ENCODE measurements at places on chromosomes 12 and 14.

- DNase-seq: no peak
Measured at GRCh38 chr12:89040146-89040964, 311.9 kb downstream of the DUSP6 start.

- no peak for DNase-seq
Measured at GRCh38 chr12:111686574-111687105, 787 bp downstream of the ACAD10 start.

DNA sequence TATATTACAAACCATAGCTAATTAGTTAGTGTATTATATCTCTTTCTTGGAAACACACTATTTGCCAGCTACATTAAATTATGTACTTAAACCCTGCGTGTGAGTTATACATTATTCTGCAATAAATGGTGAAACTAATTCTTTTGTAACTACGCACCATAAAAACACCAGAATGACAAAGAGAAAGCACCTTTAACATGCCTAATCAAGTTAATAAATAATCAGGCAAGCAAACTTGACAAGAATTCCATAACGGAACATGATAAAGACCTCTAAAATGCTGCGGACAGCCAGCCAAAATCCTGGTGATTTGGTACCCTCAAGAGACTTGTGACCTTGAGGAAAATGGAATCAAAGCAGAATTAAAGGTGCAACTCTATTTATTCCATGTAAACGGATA, 375.3 kb upstream of the KITLG start:
- no peak for DNase-seq

GRCh38 chr12:46258129-46258528, 10.7 kb downstream of the SLC38A1 start:
- no peak for DNase-seq

GRCh38 chr12:108182096-108182495, 53.0 kb downstream of the WSCD2 start:
- no peak for DNase-seq

DNA sequence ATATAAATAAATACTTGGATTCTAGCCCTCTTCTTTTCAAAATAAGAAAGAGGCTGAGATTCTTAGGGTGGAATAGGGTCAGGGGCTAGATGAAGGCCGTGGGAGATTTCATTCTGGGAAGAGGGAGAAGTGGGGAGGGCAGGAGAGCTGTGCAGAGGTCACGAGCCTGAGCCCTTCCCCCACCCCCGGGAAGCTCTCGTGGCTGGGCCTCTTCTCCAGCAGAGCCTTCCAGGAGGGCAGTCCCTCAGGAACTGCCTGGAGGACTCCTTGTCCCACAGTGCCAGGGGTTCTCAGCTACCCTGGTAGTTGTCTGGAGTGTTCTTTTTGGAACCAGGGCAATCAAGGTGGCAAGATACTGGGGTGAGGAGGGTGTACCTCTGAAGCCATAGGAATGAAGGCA, 94.0 kb downstream of the ESR2 start:
- no peak for DNase-seq

DNA sequence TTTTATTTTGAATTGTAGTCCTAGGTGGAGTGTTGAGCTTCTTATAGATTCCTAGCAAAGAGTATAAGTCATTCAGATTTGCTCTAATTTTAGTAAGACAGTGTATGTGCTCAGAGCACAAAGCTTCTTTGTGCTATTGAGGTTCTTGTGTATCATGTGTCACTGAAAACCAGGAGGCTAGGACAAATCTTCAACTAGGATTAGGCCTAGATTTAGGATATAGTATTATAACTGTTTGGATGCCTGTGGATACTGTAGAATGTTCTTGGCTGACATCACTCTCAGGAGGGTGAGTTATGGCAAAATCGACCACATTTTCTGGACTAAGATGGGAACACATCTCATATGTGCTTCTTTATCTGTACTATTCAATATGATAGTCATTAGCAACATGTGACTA, 86.5 kb downstream of the DHRS2 start:
- DNase-seq: no peak

DNA sequence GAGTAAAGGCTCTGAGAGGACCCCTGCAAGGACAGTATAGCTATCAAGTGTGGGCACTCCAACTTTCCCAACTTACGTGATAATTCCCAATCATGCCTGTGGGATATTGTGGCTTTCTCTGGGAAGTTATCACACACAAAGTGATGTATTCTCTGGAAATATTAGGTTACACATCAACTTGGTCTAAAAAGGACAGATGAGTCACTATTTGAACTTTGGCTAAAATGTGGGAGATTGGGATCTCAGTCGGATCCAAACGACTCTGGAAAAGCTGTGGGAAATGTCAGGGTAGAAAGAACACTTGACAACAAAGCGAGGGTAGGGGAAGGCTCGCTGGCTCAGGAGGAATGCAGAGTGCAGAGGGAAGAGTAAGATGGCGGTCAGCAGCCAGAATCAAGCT, 1048.9 kb downstream of the BCL11B start:
- DNase-seq: no peak

GRCh38 chr14:106141242-106142220, 615.1 kb downstream of the TMEM121 start:
- DNase-seq: peak; percentile 56

- DNase-seq: no peak
Measured at GRCh38 chr14:51473808-51474565, 177.7 kb upstream of the FRMD6 start.

GRCh38 chr12:6193853-6194815, 6.1 kb upstream of the CD9 start:
- no peak for DNase-seq

DNA sequence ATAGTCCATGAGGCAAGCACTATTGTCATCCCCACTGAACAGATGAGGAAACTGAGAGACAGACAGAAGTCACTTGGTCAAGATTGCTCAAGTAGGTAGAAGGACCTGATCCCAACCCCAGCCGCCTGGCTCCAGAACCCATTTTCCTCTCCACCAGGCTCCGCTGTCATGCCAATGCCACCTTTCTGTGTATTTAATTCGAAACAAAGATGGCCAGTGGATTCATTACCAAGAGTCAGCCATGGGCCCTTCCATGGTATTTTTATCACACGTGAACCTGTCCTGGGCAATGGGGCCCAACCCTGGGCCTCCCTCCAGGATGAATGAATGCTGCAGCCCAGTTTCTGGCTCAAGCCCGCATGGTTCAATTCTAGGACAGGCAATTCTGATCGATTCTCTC, 673.4 kb downstream of the BCL11B start:
- no peak for DNase-seq

- DNase-seq: no peak
Measured at GRCh38 chr14:95267306-95267705, 52.4 kb downstream of the CLMN start.

- no peak for DNase-seq
Measured at GRCh38 chr12:92029902-92030586, 115.6 kb downstream of the BTG1 start.

- DNase-seq: no peak
Measured at GRCh38 chr14:82811246-82811645, 1277.6 kb upstream of the SEL1L start.

- no peak for DNase-seq
Measured at GRCh38 chr12:998020-998874, 7.2 kb downstream of the ERC1 start.

DNA sequence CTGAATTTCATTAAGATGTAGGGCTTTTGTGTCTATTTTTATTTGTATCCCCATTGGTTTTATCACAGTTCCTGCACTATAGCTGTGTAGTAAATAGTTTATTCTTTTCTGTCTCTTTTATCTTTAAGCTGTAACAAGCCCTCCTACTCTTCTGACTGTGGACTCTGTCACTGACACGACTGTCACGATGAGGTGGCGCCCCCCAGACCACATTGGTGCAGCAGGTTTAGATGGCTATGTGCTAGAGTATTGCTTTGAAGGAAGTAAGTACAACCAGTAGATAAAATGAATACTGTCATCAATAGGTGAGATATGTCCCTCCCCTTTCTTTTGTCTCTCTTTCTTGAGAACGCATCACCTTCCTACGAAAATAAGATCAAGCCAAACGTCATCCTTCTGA, 34.1 kb upstream of the CHPT1 start:
- DNase-seq: no peak

DNA sequence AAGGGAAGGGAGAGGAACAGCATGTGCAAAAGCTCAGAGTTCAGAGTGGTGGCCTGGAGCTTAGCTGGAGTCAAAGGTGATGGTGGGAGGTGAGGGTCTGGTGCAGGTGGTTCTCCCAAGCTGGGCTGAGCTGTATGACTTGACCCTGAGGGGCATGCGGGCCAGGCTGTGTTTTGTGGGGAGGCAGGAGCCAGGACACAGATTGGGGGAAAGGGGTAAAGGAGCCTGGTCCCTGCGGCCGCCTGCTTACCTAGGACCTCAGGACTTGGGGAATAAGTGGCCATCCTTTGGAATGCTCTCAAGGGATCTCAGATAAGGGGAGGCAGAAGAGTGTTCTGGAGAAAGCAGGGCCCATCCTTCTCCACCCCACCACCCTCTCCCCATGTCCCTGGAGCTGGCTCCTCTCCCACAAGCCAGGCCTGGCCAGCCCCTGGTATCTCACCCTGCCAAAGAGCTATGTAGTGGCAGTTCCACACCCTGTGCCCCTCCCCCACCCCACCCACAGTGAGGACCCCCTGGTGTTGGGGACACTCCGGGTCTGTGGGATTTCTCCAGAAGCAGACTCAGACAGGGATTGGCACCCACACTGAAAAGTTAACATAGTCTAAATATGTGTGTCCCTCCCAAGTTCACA, 19.9 kb upstream of the CEP170B start:
- DNase-seq: no peak

DNA sequence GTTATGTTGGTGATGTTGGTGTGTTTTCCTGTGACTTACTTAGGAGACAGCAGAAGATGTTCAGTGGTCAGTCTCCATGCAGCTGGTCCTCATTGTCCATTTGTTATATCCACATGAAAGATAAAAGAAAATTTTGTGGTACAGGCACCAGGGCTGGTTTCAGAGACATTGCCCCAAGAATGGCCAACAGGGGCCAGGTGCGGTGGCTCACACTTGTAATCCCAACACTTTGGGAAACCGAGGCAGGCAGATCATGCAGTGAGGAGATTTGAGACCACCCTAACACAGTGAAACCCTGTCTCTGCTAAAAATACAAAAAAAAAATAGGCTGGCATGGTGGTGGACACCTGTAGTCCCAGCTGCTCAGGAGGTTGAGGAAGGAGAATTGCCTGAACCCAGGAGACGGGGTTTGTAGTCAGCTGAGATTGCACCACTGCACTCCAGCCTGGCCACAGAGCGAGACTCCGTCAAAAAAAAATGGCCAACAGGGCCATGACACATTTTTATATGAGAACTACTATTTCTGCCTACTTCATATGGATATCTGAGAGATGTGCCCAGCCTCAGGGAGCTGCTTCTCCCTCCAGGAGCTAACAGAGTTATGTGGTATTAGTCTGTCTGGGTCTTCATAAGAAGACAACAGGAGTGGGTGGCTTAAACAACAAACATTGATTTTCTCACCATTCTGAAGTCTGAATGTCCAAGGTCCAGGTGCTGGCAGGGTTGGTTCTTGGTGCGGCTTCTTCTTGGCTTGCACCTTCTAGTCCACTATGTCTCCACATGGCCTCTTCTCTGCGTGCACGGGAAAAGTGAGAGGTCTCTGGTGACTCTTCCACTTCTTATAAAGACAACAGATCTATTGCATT, 821.7 kb downstream of the TMEM121 start:
- no peak for DNase-seq

DNA sequence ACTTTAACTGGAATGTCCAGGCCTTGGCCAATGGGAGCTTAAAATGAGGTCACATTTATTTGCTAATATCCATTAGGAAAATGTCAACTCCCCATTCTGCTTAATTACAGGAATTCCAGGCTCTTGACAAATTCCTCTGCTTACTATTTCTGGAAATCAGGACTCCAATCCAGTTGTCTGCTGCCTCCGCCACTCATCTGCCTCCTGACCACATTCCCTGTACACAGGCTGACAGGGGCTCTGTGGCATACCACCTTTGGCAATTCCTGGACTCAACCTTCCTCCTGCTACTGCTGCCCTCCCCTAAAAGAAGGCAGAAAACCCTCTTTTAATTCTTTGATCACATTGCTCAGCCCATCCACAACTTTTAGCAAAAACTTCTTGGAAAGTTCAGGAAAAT, 37.9 kb downstream of the KICS2 start:
- DNase-seq: no peak

DNA sequence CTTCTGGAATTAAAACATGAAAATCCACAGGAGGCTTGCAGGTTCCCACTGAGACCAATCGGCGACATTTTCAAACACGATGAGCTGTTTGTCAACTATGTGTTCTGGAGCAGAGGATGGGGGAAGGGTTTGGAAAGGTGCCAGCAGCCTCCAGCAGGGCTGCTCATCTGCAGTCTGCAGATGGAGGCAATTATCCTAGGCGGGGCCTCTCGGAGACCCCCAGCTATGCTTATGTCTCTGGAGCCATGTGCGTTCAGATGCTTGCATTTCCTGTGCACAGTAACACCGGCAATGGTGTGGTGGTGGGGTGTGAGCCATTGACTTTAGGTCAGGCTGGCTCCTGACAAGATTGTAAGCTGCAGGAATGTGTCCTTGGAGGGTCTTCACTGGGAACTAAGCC, 51.7 kb downstream of the RPH3A start:
- no peak for DNase-seq

GRCh38 chr14:100155049-100155621, 4.3 kb downstream of the DEGS2 start:
- peak; percentile 59 for DNase-seq

GRCh38 chr14:93239869-93240677, 33.0 kb downstream of the UBR7 start:
- no peak for DNase-seq

DNA sequence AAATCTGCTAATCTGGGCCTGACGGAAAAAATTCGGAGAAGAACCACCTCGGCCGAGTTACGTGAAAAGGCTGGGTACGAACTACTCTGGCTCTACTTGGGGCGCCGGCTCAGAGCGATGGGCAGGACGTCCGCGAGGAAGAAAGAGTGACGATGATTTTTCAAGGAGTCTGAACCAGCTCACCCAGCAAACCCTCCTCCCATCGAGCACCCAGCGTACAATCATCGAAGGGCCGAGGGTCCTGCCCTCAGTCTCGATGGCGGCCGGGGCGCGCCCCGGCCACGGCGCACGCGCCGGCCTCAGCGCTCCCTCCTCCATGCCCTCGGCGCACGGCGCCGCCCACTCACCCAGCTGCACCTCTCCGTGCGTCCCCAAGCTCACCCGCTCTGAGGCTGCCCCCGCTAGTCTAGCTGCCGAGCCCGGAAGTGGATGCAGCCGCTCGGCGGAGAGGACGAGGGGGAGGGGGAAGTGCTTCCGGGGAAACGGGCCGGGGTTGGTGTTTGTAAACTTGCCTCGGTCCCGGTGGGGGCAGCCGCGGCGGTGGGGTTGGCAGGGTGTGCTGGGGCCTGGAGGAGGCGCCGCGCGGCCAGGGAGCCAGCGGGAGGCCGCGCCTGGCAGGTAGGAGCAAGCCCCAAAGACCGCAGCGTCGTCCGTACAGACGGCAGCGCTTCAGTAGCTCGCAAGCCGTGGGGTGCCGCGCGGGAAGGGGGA, at the start of the genes CSAD and ZNF740:
Gene CSAD (minus strand): TSS at position 706 of the 711 bp plus-strand sequence. CDS start 7,455 bp downstream, outside the sequence.
Gene ZNF740 (plus strand): TSS at position 503 of the 711 bp plus-strand sequence. CDS start 1,262 bp downstream, outside the sequence.
- DNase-seq: peak; percentile 89

DNA sequence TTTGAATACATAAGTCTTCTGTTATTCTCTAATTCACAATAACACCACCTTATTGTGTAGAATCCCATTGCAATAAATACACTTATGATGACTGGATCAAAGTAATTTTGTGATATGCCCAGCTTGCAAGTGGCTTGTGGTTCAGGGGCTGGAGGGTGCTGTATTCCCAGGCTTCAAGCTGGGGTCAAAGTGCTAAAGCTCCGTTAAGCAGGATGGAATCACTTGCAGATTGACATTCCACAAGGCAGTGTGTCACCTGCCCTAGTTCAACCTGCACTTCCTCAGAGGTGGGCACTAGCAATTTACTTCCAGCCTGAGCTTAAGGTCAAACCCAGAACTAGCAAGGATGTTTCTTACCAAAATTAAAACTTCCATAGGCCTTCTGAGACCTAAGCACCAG, 166.6 kb downstream of the SSPN start:
- no peak for DNase-seq

GRCh38 chr14:57464008-57464730, 29.5 kb downstream of the CCDC198 start:
- DNase-seq: no peak
